Activated T-helper 17 cell treated with anti-CD3 and anti-CD28 coated beads, Interleukin-2, amount 50 U/mL, for 72 hours (primary cell): ENCODE measurements at places on chromosomes 3 and 15. TPM values are rescaled to one million over a fixed set of nuclear protein-coding genes. Genes with fewer than 3 reads are reported as not detected.

Gene TOPBP1
- 96.7 TPM for total RNA-seq

Gene TMOD3
- 76.9 TPM for total RNA-seq

- ATAC-seq, result no peak
Measured at GRCh38 chr3:171688593-171688992, 121.7 kb downstream of the PLD1 start.

GRCh38 chr3:106381939-106382335 lies 513.1 kb upstream of the CBLB start:
- no peak for ATAC-seq

DNA sequence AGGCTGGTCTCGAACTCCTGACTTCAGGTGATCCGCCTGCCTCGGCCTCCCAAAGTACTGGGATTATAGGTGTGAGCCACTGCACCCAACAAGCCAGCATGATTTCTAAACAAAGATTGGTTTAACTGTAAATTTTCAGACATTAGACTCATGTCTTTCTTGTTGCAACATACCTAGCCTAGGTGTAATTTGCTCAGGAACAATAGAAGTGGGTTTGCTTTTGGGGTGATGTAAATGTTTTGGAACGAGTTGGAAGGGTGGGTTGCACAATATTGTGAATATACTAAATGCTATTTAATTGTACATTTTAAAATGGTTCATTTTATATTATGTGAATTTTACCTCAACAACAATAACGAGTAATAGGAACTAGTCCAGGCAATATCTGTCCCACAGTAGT lies 7.1 kb downstream of the CCR4 start:
- ATAC-seq, result no peak
